ENCODE measurements at places on chromosomes 1 and 21.

DNA sequence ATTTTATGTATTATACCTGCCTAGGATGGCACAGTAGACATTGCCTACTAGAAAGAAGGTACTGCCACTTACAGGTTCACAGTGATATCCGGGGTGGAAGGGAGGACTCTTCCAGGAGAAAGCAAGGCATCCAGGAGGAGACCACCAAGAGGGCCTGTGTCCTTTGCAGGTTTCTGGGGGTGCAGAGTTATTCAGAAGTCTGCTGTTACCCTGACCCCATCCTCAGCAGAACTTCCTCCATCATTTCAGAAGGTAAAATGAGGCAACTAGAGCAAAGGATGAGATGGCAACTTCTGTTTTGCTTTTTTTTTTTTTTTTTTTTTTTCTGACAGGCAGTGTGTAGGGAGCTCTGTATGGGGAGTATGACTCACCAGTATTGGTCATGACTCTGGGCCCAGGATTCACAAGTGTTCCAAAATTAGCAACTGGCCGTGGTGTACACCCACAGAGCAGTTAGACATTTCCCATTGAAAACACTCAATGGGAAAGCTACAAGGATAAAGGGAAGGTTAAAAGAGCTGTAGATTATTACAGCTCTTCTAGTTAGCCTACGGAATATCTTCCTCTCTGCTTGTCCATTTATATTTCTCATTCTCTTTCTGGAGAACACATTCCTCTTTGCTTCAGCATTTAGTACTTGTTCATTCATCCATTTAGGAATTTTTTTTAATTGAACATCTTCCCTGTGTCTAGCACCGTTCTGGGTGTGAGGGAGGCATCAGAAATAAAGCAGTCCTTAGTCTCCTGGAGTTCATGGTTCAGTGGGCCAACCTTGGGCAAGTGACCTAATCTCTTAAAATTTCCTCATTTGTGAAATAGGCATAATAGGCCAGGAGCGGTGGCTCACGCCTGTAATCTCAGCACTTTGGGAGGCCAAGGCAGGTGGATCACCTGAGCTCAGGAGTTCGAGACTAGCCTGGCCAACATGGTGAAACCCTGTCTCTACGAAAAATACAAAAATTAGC lies 50.5 kb upstream of the PPP2R5A start:
- DNase-seq = peak; percentile 92

DNA sequence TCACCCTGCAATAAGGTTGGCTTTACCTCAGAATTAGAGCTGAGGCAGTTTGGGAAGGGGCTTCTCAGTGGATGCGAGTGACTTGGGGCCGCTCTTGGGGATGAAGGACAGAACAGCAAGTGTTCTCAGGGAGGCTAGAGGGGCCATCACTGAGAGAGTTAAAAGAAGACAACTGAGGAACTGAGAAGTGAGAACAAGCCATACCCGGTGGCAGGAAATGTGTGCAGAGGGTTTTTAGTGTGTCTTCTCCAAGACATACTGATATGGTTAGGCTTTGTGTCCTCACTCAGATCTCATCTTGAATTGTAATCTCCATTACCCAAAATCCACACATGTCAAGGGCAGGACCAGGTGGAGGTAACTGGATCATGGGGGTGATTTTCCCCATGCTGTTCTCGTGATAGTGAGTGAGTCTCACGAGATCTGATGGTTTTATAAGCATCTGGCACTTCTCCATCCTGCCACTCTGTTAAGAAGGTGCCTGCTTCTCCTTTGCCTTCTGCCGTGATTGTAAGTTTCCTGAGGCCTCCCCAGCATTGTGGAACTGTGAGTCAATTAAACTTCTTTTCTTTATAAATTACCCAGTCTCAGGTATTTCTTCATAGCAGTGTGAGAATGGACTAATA lies 75.8 kb downstream of the PCBP3 start:
- DNase-seq = no peak

GRCh38 chr1:147738739-147739476 lies 21.5 kb downstream of the GJA5 start:
- DNase-seq = no peak

DNA sequence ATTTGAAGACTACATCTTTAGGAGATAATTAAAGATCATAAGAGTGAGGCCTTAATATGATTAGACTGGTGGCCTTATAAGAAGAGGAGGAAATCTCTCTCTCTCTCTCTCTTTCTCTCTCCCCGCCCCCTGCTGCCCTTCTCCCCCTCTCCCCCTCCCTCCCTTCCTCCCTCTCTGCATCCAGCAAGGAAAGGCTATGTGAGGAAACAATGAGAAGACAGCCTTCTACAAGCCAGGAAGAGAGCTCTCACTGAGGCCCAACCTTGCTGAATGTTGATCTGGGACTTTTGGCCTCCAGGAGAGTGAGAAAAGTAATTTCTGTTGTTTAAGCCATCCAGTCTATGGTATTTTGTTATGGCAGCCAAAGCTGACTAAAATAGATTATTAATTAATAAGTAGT lies 21.6 kb downstream of the FOXD3 start:
- DNase-seq = no peak

DNA sequence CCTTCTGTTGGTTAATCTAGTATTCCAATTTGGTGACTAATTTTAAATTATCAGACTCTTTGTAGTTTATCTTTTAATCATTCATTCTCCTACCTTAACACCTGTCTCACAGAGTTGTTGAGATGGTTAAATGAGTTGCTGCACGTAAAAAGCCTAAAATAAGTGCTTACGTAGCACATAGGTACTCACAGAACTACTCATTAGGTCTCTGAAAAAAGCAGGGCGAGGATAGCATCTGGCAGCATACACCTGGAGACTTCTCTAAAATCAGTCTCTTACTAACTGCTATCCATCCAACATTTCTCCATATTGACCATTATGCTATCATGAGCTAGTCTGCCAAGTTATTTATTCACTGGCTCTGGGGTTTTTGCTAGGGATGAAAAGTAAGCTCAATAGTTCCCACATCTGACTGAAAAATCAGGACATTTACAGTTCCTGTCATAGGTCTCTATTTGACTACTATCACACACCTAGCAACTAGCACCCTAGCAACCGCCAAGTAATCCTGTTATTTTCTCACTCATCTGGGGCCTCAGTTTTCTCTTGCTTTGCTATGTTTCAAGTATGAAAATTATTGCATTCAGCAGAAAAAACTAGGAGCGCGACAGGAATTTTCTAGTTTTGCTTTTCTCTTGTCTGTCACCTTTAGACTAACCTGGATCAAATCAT lies 11.2 kb downstream of the CSDE1 start:
- no peak for DNase-seq

DNA sequence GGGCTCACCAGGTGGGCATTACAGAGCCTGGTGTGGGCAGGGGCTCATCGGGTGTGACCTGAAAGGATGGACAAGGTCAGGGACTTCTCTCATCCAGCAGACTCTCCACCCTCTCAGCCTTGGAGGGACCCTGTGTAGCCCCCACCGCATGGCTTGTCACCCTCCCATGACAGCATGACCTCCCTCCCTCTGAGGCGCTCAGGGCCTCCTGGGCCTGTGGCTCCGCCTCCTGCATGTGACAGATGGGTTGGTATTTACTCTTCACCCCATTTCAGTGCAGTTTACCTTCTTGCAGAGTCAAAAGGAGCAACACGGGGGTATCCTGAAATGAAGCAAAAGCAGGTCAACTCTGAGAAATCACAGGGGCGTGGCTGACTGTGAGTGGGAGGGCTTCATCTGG lies 298.6 kb upstream of the AJAP1 start:
- DNase-seq = no peak

- no peak for DNase-seq
Measured at GRCh38 chr1:19337289-19337688, 25.2 kb downstream of the SLC66A1 start.

- DNase-seq = peak; percentile 11
Measured at GRCh38 chr1:156245451-156246232, 2.2 kb downstream of the PAQR6 start.

DNA sequence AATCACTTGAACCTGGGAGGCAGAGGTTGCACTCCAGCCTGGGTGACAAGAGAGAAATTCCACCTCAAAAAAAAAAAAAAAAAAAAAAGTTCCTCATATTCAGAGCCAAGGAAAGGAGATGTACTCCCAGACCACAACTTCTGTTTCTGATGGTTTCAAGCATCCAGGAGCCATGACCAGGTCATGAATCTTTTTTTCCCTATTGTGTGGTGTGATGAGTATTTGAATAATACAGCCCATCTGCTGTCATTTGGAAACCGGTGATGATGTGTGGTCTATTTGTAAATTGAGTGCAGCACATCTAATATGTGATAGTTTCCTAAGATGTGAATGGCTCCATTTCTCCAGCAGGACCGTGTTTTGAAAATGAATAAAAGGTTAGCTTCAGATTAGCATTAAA lies 18.6 kb downstream of the PIK3CD start:
- peak; percentile 75 for DNase-seq

DNA sequence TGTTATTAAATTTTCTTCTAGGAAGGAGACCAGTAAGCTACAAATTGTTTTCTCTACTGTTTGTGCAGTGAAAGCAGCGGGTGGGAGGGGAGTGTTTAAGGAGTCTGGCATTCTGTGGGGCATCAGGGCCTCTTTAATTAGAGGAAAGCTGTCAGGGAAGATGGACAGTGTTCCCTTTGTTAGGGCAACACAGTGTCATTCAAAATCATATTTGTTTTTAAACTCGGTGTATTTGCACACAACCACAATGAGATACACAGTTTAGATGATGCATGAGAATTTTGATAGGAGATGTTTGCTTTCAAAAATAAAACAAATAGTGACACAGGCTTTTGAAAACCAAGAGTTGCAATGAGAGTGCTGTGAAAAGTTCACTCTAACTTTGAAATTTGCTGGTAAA lies 15.1 kb upstream of the ST6GALNAC3 start:
- DNase-seq = no peak

GRCh38 chr1:107648071-107648470 lies 316.9 kb downstream of the VAV3 start:
- DNase-seq = no peak

DNA sequence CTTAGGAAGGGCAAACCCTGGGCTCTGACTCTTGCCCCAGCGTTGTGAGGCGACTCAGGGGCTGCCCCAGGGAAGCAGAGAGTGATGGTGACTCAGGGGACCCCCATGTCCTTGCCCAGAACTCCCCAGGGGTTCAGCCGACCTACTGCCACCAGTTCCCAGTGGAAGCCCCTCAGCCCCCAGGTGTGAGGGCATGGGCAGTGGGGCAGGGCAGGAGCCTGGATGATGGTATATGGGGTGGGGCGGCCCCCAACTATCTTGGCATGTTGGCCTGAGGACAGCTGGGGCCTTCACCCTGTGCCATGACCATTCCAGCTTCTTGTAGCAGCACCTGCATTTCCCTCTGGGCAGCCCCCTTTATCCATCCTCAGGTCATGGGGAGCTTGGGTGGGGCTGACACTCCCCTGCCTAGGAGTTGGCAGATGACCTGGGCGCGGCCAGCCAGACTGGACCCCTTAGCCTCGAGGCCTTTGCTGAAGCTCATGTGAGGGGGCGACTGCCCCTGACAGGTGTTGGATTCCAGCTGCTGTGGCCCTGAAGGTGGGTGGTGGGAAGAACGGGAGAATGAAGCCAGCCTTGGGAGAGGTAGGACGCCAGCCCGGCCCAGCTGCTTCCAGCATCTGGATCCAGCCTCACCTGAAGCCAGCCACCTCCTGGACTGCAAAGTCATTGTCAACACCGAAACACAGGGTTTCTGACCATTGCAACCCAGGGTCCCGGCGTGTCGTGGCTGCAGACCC lies 1.8 kb upstream of the FNDC10 start:
- no peak for DNase-seq

DNA sequence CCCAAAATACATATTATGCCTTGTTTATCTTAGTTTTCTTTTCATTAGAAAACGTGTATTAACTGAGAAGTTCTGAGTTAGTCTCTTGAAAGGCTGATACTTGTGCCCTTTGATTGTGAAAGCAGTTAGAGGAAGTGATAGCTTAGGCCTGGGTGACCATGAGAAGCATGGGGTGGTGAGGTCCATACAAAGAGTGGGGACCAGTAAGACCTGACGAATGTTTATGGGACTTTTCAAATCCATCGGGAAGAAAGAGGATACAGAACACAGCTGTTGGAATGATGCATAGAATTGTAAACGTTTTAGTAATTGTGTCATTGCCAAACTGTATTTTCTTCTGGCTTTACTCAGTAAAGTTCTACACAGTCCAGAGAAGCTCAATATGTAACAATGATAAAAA lies 259.8 kb downstream of the LMO4 start:
- DNase-seq = peak; percentile 18

DNA sequence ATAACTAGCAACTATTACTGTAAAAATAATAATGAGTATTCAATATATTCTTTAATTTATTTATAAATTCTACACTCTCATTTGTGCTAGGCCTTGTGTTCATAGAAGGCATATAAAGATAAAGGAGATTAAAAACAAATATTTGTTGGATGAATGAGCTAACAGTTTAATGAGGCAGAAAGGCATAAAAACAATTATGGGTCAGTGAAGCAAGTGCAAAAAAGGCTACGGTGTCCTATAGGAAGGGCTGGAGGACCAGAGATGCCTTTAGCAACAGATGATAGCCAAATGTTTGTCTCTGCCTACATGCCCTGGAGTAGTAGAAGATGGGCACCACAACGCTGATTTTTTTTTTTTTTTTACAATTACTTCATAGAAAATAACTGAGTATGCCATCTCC lies 45.7 kb downstream of the PTGS2 start:
- no peak for DNase-seq

DNA sequence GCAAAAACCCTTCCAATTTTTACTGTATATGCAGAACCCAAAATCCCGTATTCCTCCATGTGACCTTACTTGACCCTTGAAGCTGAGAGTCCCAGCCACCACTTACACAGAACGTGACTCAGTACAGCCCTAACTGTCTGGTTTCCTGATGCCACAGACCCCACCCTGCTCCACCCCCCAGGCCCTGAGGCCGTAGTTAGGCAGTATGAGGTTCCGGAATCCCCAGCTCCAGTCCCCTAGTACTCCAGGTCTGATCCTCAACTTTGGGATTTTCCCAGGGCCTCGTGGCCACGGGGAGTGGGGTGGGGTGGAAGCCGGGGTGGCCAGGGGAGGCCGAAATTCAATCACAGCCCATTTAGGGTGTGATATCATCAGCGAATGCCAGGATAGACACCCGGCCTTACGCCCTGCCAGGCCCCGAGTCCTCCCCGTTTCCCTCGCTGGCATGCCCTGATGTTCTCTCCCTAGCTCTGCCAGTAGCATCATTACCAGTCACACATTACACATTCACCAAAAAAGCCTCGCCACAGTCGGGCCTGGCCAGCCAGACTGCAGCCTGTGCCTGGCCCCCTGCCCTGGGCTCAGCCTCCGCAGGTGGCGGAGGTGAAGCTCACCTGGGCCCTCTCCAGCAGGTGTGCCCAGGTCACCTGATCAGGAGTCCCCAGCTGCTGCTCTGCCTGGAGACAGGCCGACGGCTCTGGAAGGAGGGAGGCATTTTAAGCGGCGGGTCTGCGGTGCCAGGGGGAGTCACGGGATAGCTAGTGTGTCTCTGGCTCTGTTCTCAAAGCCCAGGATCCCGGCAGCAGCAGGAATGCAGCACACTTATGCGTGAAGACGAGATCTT lies 70.8 kb downstream of the SCCPDH start:
- DNase-seq = no peak
